ENCODE measurements at places on chromosomes 16 and 17.

DNA sequence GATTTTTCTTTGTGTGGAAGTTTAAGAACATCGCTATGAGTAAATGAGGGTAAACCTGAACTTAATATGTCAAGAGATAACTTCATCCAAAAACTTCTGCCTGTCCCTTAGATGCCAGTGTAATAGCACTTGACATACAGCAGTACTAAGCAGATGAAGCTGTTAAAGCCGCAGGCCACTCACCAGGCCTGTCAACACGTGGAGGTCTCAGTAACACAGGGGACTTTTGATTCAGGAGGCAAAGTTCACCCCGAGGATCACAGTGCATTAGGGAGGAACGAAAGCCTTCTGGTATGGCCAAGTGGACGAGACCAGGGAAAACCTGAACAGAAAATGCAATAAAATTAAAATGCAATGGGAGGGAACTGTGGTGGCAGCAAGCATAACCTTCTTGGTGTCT is 235.7 kb downstream of the CHD9NB start:
- no peak for DNase-seq

GRCh38 chr17:19533036-19533717 is 477 bp upstream of the SLC47A1 start:
- DNase-seq, result no peak

DNA sequence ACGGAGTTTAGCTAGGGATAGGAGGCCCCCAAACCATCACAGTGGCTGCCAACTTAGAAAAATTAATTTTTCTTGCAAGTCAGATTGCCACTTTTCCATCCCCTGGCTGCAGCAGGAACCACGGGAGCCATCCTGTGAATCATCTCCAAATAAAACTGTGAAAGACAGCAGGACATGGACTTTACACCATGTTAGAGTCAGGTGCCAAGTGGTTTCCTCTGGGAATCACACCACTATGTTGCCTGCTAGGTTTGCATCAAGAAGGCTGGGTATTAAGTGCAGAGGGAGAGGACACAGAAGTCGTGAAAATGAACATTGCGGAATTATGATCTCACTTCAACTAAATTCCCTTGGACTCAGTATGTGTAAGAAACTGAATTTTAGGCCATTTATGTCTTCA is 471.3 kb upstream of the GOT2 start:
- DNase-seq, result no peak

GRCh38 chr17:38918916-38919315 is 6.5 kb upstream of the LASP1NB start:
- DNase-seq, result no peak

DNA sequence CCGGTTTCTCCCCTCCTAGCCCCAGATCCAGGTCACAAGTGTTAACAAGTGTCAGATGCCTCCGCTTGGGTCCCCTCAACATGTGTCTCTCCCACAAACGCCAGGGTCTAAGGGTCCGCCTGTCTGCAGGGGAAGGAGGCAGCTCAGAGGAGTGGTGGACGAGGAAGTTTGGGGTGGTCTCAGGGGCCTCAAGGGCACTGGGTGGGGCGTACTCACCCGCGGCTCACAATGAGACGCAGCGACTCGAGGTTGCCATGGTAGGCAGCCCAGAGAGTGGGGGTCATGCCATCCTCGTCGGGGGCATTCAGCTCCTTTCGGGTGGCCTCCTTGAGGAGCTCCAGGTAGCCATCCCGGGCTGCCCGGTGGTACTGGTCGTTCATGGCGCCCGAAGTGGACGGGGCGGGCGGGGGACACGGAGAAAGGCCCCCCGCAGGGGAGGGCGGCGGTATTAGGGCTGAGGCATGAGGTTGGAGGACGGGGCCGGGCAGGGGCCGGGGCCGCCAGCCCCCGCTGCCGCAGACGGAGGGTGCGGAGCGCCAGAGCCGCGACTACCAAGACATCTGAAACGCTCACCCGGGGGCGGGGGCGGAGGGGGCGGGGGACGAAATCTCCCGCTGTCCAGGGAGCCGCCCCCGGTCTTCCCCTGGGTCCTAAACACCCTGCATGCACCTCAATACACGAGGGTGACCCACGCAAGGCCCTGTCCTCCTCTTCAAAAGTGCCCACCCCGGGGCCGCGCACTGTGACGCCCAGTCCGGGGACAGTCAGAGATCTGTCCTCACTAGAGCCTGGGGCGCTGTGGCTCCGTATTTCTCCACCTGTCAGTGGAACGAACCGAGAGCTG is at the start of gene USH1G:
Gene USH1G, minus strand, starts transcription at position 562 of the 844 bp plus-strand sequence. Its CDS starts 182 bp downstream, at position 380.
- DNase-seq, result no peak

GRCh38 chr17:40437095-40437732 is 6.0 kb upstream of the IGFBP4 start:
- DNase-seq, result no peak

DNA sequence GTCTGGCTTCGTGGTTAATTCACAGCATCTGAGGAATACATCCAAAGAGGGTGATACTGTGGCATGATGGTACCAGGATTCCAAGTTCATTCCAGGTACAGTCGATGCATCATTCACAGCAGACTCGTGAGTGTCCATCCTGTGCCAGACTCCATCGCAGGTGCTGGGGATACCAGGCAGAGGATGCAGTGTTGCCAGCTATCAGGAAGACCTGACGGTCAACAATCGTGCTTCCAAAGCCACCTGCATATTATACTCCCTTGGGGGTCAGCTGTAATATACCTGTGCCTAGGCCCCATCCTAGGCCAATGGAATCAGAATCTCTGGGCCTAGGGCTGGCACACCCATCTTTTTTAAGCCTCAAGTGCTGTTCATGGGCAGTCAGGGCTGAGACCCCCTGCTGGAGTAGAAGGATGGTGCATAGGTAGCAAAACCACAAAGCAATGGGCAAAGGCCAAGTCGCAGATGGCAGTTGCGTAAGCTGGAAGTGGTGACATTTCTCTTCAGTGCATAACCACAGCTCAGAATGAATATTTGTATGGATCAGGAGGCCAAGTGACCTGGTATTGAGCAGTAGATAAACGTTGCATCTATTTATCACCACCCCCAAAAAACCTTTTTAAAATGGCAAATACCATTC is 42.9 kb upstream of the C16orf78 start:
- no peak for DNase-seq

- peak; percentile 50 for DNase-seq
Measured at GRCh38 chr17:41965694-41966462, 717 bp upstream of the CNP start.

- no peak for DNase-seq
Measured at GRCh38 chr17:17514993-17515933, 19.1 kb upstream of the RASD1 start.

DNA sequence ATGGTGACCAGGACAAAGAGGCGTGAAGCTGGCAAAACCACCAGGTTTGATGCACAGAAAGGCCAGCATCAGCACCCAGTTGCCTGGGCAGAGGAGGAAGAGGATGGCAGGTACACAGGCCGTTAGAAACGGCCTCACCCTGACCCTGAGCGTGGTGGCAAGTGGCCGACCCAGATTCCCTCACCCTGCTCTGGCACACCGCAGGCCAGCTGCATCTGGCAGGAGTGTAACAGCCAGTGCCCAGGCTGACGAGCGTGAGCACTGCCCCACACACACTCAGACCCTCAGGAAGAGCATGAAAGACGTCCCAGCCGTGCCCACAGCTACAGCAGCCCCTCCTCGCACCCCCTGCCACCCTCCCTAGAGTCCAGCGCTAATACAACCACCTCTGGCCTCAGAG is 82.0 kb downstream of the ANKRD11 start:
- DNase-seq, result no peak

DNA sequence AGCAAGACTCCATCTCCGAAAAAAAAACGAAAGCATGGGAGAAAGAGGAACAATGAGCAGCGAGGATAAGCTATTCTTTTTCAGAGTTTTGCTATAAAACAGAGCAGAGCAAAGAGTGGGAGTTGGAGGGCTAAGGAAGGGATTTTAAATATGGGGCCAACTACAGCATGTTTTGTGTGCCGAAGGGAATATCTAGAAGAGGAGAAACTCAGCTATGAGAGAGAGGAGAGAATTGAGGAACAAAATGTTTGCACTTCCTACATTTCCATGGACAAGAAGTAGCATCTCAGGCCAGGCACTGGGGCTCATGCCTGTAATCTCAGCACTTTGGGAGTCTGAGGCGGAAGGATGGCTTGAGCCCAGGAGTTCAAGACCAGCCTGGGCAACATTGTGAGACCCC is 13.1 kb upstream of the GRB2 start:
- DNase-seq, result no peak

DNA sequence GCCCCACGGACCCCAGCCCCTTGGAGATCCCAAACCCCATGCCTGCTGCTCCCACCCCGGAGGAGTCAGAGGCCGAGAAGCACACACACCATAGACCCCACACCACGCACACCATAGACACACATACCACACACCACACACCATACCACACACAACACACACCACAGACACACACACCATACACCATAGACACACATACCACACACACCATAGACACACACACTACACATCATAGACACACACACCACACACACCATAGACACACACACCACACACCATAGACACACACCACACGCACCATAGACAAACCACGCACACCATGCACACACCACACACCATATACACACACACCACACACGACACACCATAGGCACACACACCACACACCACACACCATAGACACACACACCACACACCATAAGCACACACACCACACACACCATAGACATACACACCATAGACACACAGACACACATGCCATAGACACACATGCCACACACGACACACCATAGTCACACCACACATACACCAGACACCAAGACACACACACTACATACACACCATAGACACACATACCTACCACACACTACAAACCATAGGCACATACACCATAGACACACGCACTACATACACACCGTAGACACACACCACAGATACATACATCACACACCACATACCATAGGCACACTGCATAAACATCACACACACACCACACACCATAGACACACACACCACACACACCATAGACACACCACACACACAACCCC is 11.3 kb downstream of the TBC1D16 start:
- no peak for DNase-seq

Measured in neuronal stem cell (in vitro differentiated cells).